ENCODE measurements at places on chromosomes 13 and 19.

DNA sequence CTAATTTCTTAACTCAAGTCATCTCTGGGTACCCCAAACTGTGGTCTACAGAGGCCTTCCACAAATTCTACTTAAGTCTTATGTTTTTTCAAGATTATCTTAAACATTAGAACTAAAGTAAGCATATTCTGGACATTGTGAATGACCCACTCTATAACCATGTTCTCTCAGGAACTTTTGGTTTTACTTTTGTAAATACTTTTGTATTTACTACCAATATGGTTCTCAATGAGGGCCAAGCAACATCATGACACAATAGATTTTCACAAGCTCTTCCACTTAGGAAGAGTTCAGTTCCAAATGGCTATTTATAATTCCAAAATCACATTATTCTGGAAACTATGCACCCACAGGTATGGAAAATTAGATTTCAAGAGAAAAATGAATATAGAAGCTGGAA, 10.8 kb downstream of the DIAPH3 start:
- no peak for DNase-seq

DNA sequence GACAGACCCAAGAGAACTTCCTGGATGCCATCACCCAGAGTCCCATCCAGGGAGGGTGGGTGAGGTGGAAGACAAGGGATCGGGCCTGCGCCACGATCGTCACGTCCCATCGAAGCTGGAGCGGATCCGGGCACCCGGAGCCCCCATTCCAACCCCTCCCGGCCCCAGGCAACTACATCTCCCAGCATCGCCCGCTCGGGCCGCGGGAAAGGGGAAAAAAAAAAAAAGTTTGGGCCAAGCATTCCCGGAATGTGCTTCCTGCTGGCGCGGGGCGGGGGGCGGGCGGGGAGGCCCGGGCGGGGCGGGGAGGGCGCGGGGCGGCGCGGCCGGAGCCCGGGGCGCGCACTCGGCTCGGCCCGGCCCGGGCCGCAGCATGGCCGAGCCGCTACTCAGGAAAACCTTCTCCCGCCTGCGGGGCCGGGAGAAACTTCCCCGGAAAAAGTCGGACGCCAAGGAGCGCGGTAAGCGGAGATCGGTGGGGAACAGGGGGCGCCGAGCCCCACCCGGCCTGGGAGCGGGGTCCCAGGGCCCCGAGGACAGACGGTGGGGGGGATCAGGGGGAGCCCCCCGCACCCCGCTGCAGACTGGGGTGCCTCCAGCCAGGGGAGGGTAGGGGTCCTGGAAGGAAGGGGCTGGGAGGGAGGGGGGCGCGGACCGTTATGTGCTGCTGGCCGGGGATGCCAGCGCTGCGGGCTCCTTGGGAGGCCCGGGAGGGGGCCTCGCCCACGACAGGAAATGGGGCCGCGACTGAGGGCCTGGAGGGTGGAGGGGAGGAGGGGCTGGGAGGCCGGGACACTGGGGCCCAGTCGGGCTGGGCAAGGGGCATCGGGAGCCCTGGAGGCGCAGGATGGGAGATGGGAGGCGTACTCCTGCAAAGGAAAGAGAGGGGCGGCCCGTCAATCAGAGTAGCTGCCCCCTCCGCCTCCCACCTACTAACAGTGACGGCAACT, at the start of gene SYDE1:
TSS of gene SYDE1 (plus strand) at position 341 of the 950 bp plus-strand sequence. CDS start at position 374, 33 bp downstream.
- DNase-seq = no peak

GRCh38 chr13:21530656-21531055, 71.6 kb upstream of the ZDHHC20 start:
- no peak for DNase-seq

DNA sequence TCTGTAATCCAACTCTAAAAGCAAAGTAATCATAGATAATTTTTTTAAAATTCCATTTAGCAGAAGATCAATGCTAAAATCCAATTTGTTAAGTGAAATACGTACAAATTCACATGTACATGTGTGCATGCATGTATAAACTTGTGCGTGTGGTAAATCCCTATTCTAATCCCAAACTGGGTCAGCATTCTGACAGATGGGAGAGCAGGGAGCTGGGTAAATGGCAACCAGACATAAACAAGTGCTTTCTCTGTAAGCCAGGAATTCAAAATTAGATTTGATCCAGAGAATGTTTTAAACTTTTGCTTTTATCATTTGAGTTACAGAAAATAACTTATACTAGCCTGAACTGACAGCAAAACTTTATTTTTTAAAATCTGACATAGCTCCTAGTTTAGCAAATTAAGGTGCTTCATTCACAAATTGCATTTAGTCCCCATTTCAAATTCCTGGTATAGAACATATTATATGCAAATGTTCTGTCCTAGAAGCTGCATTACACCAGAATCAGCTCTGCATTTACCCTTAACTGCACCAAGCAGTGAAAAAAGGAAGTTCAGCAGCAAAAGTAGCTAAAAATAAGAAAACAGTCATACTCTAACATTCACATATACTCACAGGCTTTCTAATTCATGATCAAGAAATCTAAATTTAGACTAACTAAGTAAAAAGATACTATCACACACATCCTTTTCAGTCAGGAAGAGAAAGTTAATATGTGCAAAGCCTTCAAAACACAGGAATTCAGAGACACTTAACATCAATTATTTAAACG, 32.6 kb downstream of the UBL3 start:
- DNase-seq = no peak

GRCh38 chr13:75489502-75490263, 7.7 kb upstream of the TBC1D4 start:
- DNase-seq = no peak

GRCh38 chr13:91079176-91079575, 268.3 kb upstream of the MIR17HG start:
- DNase-seq = no peak

- DNase-seq = no peak
Observed at GRCh38 chr13:79482281-79482970, 1.5 kb downstream of the NDFIP2 start.

DNA sequence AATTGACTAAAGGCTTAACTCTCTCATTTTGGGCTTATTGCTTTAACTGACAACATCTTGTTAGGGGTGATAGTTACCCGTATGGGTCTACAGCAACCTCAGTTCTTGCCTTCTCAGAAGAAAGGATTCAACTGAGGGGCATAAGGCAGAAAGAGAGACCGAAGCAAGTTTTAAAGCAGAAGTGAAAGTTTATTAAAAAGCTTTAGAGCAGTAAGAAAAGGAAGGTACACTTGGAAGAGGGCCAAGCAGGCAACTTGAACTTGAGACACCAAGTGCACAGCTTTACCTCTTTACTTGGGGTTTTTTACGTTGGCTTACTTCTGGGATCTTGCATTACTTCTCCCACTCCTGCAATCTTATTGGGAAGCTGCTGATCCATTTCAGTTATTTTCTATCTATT, 246.9 kb upstream of the PRR20A start:
- DNase-seq = no peak

DNA sequence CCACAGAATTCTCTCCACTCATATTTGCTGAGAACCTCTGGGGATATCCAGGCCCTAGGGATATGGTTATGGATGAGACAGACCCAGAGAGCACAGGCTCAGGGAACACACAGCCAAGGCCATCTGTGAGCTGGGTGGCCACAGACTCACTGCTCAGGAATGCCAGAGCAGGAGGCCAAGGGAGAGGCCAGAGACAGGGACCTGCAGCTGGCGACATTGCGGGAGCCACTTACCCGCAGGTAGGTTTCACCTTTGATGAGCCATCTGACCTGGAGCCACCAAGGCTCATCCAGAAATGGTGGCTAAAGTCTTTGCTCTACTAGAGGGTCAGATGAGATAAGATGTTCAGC, 29.4 kb downstream of the CCNE1 start:
- no peak for DNase-seq

- DNase-seq = no peak
Observed at GRCh38 chr19:2631213-2631821, 71.2 kb downstream of the GNG7 start.

GRCh38 chr13:49586717-49587116, 1.4 kb upstream of the RCBTB1 start:
- DNase-seq = no peak

GRCh38 chr13:70769817-70770216, 661.6 kb upstream of the KLHL1 start:
- DNase-seq = no peak

GRCh38 chr13:101098873-101099272, 317.4 kb downstream of the NALCN start:
- DNase-seq = no peak

DNA sequence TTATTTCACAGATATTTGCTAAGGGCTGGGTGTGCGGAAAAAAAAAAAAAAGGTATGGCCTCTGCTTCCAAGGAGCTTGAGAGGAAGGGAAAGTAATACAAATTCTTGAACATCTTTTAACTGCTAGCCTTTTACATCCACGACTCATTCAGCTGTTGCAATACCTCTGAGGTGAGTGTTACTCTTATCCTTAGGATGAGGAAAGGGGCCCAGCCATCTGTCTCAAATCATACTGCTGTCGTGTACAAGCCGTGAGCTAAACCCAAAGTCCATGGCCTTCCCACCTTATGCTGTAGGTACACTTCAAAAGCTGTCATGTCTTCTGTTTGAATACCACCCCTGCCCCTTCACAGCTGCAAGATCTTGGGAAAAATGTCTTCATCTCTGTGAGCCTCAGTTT, 146.8 kb downstream of the KCNRG start:
- DNase-seq = no peak

GRCh38 chr19:17610384-17610783, 54.9 kb downstream of the COLGALT1 start:
- DNase-seq = no peak

DNA sequence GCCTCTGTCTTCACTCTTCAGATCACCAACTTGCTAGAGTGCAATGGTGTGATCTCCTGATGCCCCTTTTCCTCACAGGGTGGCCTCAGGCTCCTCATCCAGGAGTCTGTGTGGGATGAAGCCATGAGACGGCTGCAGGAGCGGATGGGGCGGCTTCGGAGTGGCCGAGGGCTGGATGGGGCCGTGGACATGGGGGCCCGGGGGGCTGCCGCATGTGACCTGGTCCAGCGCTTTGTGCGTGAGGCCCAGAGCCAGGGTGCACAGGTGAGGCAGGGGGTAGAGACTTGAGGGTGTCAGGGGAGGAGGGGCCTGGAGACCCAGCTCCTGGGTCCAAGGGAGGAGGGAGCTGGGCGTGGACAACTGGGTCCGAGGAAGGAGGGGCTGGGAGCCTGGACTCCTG, 9.5 kb downstream of the ALDH16A1 start:
- no peak for DNase-seq

DNA sequence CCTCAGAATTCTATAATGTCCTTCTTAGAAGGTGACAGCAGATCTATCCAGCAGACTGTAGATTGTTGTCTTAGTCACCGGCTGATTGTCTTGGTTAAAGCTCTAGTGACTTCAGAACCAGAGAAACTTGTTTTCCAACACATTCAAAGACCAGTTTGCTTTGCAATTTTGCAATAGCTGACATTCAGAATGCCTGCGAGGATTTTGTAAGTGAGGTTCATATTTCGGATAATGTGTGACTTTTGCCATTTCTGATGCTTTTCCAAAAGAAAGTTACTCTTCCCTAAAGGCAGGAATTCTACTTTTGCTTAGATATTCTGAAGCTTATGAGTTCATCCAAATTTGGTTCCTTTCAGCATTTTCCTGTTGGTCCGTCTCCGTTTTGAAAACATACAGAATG, 13.2 kb downstream of the SPINT2 start:
- DNase-seq = no peak
